Forelimb muscle (tissue), 1 donor: ENCODE measurements at places on chromosomes 6 and 20. TPM values are rescaled to one million over a fixed set of nuclear protein-coding genes. Genes with fewer than 3 reads are reported as not detected.

- no peak for DNase-seq
These were observed 85.9 kb downstream of the SMOC2 start for GRCh38 chr6:168526841-168527281.

FRK gene
- polyA plus RNA-seq = 0.30 TPM

- DNase-seq = no peak
These were observed 31.6 kb downstream of the PSMG4 start for GRCh38 chr6:3290149-3290930.

FNDC1 gene
- polyA plus RNA-seq = 193 TPM

- no peak for DNase-seq
These were observed 324.1 kb upstream of the SYNCRIP start for GRCh38 chr6:85966828-85967227.

DNA sequence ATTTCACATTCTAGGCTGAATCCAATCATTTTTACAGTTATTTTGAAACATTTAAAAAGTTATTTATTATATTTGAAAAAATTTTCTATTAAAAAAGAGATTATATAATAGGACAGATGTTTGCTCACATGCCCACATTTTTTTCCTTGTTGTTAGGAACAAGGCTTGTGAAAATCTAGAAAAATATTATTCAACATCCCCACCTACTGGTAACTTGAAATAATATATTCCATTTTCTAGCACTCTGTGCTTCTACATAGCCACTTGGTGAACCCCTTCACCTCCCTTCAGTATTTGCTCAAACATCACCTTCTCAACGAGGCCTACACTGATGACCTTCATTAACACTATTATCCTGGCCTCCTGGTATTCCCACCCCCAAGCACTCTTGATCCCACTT is 18.3 kb upstream of the GPRC6A start:
- peak; percentile 22 for DNase-seq

ANKRD66 gene
- 0.39 TPM for polyA plus RNA-seq

SLC4A11 gene
- 1.1 TPM for polyA plus RNA-seq

OR2J3 gene
- polyA plus RNA-seq = not detected

GRCh38 chr6:17884498-17885478 is 102.6 kb downstream of the KIF13A start:
- DNase-seq = no peak

DNA sequence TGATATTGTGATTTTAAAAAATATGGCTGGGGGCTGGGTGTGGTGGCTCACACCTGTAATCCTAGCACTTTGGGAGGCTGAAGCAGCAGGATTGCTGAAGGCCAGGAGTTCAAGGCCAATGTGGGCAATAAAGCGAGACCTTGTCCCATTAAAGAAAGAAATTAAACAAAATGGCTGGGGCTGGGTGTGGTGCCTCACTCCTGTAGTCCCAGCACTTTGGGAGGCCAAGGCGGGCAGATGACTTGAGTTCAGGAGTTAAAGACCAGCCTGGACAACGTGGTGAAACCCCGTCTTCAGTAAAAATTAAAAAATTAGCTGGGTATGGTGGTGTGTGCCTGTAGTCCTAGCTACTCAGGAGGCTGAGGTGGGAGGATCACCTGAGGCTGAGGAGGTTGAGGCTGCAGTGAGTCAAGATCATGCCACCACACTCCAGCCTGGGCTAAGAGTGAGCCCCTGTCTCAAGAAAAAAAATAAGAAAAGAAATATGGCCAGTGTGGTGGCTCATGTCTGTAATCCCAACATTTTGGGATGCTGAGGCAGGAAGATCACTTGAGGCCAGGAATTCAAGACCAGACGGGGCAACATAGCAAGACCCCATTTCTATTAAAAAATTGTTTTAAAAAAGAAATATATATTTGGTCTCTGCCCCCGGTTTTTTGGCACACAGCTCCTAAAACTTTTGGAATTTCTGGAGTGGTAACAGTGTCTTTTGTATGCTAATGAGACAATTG is 39.8 kb downstream of the SLC17A5 start:
- no peak for DNase-seq

FAM209A gene
- polyA plus RNA-seq = not detected

GRCh38 chr6:137269803-137270202 is 50.6 kb upstream of the IFNGR1 start:
- no peak for DNase-seq

GRCh38 chr6:15793288-15793687 is 130.5 kb upstream of the DTNBP1 start:
- no peak for DNase-seq

DNA sequence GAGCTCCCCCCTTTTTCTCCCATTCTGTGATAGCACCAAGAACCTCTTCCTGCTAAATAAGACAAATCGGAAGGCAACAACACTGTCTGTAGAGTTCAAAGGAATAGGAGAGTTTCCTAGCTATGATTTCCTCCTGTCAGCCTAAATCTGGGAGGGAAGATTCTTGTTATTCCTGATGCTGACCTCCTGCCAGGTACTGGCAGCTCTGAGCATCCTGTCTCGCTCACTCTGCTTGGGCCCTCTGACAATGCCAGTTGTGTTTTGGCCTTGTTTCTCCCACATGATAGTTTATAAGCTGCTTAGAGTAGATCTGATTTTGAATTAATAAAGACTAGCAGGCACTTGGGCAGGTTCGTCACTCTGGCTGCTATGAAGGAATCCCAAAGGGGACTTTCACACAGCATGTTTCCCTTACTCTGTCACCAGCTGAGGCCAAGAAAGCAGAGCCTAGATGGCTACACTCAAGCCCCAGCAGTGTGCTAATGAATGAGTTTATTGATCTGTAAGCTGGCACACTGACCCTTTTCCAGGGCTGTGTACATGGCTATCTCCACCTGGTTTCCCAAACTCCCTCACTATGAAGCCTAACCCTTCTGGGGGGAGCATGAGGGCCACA is 52.3 kb downstream of the UQCC1 start:
- DNase-seq = no peak

DNA sequence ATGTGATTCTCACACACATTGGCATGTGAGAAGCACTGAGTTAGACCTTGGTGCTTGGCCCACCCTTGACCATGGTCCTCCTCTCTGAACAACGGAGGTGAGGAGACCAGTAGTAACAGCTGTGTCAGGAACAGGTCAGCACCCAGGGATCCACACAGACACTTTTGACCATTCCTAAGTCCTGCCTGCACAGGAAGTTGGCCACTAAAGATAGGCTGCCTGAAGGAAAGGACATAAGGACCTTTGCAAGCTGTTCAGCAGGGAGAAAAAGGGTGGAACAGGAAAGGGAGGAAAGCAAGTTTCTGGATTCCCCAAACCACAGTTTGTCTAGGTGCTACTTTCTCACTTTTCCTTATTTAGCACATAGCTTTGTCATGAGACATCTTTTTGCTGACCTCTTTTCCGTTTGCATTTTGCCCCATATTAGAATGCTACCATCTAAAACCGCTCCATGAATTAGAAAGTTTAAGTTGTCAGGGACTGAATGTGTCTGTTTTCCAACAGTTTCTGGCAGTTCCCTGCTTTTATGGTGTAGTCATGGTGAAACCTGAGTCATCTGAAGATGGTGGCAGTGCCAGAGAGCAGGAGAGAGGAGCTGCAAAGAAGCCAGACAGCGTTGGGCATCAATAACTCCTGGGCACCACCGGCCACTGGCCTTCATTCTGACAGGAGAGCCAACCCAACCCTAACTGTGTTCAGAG is 1.1 kb upstream of the CD109 start:
- no peak for DNase-seq

ACAT2 gene
- 16.2 TPM for polyA plus RNA-seq

- no peak for DNase-seq
These were observed 295.2 kb downstream of the CDH26 start for GRCh38 chr20:60253471-60253870.

DNA sequence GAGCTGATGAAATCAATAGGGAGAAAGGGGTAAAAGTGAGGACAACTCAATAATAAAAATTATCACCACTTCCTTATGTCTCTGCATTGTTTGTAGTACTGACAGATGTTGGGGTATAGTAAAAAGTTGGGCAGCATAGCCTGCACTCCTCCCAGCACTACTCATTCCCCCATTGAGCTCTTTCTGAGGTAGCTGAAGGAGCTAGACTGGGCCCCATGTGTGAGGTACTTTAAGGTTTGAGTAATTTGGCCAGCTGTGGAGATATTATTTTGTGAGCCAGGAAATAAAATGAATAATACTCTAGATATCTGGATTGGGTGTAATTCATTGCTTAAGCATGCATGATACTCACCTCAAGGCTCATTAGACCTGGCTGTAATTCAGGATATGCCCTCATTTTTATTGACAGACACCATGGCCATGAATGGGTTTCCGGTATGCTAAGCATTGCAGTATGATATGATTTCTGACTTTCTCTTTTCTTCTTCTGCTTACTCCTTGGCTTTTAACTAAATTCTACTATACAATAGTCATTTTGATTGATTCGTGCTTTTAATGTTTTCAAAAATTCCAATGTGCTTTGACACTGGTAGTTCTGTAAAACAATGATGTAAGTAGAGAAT is 283.9 kb upstream of the RIMS1 start:
- DNase-seq = no peak

- DNase-seq = no peak
These were observed 214.4 kb downstream of the PTPRK start for GRCh38 chr6:128305976-128306375.

DNA sequence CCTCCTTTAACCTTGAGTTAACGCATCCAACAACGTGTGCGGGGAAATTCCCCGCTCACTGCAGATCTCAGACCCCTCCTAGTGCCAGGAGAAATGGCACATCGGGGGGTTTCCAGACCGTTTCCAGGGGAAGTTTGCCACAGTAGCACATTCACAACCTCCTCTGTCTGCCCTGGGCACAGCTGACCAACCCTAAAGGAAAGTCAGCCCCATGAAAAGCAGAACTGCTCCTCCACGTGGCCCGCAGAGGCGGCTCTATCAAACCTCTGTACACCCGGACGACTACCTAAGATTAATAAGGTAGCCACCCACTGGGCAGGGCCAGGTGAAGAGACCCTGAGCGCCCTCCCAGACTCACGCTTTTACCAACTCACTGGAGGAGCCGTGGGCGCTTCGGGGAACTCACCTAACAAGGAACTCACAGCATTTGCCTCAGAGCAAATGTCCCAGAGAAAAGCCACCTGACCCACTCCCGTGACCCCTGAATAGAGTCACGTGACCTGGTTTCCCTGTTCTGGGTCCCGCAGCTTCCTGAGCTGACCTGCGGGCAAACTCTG is 93.1 kb downstream of the PRND start:
- no peak for DNase-seq

DNA sequence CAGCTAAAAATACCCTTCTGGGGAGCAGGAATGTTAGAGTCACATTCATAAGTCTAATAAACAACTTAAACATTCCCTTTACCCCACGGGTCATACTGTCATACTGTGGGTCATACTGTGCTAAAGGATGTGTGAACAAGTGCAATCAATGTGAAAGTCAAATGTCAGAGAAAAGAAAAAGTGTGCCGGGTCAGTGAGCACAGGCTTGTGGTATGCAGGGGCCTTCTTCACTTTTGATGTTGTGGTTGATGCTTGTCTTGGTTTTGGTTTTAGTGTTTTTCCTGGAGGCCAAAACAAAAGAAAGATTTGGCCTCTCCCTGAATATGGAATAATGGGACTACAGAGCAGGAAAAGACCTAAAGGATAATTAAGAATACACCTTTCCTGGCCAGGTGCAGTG is 267.9 kb upstream of the PLN start:
- DNase-seq = no peak

DNA sequence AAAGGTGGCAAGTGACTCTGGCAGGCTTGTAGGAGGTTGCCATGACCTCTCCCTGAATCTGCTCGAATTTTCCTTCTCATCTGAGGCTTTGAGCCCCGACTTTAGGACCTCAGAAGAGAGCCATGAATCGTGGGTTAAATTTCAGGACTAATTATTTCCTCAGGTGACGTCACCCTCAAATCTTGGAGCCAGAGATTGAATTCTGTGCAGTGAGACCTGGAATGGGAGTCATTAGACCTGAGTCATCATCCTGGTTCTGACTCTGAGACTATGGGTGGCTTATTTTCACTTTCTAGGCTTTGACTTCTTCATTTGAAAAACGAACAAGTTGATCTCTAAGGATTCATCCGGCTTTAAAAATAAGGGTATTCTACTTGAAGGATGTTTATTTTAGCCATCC is 48.5 kb upstream of the PDYN start:
- DNase-seq = no peak

DNA sequence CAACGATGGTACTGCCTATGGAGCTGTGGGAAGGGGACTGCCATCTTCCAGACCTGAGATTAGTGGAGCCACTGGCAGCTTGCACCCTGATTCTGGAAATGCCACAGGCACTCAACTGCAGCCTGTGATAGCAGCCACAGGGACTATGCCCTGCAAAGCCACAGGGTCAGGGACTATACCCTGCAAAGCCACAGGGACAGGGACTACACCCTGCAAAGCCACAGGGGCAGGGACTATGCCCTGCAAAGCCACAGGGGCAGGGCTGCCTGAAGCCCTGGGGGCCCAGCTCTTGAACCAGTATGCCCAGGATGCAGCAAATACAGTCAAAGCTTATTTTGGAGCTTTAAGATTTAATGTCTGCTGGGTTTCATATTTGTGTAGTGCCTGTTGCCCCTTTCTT is 346.6 kb downstream of the C6orf118 start:
- no peak for DNase-seq

- no peak for DNase-seq
These were observed 1.9 kb downstream of the KLHL32 start for GRCh38 chr6:96926425-96926824.

GRCh38 chr6:155100087-155100486 is 105.0 kb downstream of the TIAM2 start:
- no peak for DNase-seq

HTR1B gene
- polyA plus RNA-seq = 0.11 TPM

- no peak for DNase-seq
These were observed 67.0 kb upstream of the SMIM29 start for GRCh38 chr6:34315780-34316179.

DNA sequence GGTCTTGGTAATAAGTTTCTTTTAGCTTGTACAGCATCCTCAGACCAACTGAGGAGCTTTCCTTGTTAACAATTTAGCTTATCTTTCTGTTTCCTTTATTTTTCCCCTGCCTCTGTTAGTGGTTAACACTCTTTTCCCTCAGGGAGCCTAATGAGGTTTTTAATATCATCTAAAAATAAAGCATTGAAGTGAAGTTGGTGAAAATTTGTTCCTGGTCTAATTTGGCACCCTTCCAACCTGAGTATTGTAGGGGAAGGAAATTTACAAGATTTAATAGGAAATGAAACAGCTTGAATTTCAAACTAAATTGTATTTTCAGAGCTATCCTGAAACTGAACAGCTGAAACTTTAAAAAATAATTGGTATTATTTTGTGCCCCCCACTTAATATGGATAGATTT is 28.1 kb upstream of the VAPB start:
- DNase-seq = no peak

- no peak for DNase-seq
These were observed 13.1 kb upstream of the HDGFL1 start for GRCh38 chr6:22556266-22556665.

GRCh38 chr20:57386762-57387161 is 4.4 kb upstream of the RBM38 start:
- DNase-seq = no peak

GRCh38 chr6:128663238-128663637 is 142.8 kb upstream of the PTPRK start:
- DNase-seq = no peak

- DNase-seq = no peak
These were observed 8.2 kb downstream of the CDC25B start for GRCh38 chr20:3804254-3804751.

- no peak for DNase-seq
These were observed at the start of gene ADGRG6 for GRCh38 chr6:142301651-142302391. Gene ADGRG6, plus strand, starts transcription at chr6:142302007. Its CDS starts 323 bp downstream, at chr6:142302330.

- no peak for DNase-seq
These were observed 21.0 kb upstream of the CD2AP start for GRCh38 chr6:47456536-47456975.
